Dermis microvascular lymphatic vessel endothelial cell (primary cell): ENCODE measurements at places on chromosomes 4 and X.

GRCh38 chrX:14291666-14292500 is 237.5 kb upstream of the GLRA2 start:
- no peak for DNase-seq

GRCh38 chr4:174528226-174528625 is 5.9 kb upstream of the HPGD start:
- DNase-seq: no peak

GRCh38 chr4:3781193-3781886 is 15.2 kb downstream of the ADRA2C start:
- DNase-seq: no peak

- DNase-seq: no peak
Measured at GRCh38 chr4:22485737-22486136, 30.1 kb downstream of the ADGRA3 start.

DNA sequence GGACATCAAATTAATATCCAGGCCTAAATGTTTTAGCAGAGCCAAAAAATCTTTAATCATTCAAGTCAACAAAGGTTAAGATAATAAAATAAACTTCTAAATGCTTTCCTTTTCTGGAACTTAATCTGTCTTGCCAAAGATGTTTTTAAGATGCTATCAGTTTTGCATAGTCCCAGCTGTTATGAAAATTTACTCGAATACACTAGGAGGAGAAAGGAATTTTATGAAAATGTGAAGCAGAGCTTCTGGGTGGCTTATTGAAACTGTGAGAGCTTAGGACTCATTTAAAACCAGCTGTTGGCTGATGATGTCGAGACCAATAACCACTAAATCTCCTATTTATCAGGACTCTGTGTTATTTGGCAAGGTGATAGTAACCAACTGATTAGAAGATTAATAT is 202.2 kb upstream of the ETNPPL start:
- no peak for DNase-seq

DNA sequence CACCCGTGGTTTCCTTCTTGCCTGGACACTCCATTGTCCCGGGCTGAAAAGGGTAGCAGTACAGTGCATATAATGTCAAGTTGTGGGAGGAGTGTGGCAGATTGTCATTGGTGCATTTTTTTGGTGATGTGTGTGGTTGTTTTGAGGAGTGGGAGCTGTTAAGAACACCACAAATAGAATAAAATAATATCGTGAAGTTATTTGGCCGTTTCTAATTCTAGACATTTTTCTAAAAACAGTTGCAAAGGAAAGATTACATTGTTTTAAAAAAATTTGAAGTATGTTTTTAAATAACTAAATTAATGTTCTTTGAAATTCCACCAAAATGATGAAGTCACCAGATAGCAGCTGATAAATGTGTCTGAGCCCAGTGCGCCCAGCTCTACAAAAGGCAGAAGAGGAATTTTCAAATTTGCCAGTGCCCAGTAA is 1.3 kb downstream of the PKD2 start:
- peak; percentile 3 for DNase-seq
